ENCODE measurements at places on chromosomes 3 and 15.

DNA sequence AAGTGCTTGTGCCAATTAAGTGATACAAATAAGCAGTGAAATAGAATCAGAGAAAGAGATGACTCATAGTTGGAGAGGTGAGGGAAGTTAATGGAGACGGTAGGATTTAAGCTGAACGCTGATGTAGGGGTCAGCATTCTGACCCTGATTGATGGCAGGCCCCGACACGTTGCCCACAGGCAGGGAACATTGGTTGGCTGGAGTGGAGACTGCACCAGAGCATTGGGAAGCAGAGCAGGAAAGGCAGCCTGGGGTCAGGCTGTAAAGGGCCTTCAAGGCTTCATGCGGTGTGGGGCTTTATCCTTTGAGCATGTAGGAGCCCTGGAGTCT, 68.6 kb downstream of the DCUN1D1 start:
- DNase-seq, result no peak

- no peak for DNase-seq
Observed at GRCh38 chr3:140170612-140171011, 235.6 kb downstream of the CLSTN2 start.

GRCh38 chr3:157051055-157051454, 108.9 kb downstream of the CCNL1 start:
- no peak for DNase-seq

DNA sequence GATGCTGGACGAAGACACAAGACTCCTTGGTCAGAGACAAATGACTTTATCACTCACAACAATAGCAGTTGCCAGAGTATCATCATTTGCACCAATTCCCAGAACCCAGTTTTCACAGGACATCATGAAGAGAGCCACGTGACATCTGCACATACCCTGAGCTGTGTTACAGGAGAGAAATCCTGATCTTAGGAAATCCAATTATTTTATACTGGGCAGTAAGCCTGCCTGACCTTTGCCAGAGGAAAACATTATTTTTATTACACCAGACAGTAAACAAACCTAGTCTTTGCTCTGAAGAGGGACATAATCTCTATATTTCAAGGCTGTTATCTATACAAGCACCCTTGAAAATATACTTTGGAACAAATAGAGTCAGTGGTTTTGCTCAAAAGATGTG, 77.4 kb downstream of the ZBBX start:
- DNase-seq, result no peak

GRCh38 chr3:108552267-108553159, 36.7 kb downstream of the CIP2A start:
- DNase-seq, result peak; percentile 63

GRCh38 chr3:122974764-122975162, 52.8 kb downstream of the SEMA5B start:
- no peak for DNase-seq

- peak; percentile 59 for DNase-seq
Observed at GRCh38 chr15:67501177-67501835, 19.6 kb upstream of the C15orf61 start.

GRCh38 chr3:195551381-195551978, 8.4 kb upstream of the PPP1R2 start:
- no peak for DNase-seq

DNA sequence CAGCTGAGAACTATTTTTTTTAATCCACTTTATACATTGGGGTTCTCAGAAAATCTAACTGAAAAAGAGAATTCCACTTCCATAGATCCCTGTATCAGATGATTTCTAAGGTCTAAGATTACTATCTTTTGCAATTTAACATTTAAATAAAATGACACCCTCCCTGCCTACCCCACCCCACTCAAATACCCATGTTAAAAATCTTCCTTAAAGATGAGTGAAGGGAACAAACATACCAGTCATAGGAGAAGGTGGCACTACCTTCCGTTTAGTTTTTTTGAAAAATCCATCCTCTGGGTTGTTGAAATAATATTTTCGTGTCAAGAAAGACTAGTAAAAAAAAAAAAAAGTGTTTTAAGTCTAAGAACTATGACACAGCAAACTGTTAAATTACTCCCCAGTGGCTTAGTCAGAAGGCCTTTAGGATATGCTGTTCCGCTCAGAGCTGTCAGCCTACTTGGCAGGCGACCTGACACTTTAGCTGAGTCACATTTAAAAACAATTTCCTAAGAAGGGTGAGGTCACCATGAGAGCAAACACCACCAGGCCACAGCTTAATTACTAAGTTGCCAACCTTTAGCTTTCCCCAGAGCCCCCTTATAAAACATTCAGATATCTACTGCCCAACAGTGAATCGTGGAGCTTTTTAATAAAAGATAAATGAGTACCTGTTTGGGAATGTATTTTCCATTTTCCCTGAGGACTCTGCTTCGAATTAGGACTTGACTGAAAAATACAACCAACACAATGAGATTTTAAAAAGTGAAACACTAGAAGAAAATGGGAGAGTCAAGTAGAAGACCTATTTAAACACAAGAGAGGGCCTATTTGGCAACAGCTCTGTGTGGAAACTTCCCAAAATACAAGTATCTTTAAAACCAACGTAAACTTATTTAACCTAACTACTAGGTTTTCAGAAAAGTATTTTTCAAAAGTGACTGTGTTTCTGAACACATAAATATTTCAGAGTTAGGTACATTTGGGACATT, 9.6 kb downstream of the EMC3 start:
- DNase-seq, result no peak

DNA sequence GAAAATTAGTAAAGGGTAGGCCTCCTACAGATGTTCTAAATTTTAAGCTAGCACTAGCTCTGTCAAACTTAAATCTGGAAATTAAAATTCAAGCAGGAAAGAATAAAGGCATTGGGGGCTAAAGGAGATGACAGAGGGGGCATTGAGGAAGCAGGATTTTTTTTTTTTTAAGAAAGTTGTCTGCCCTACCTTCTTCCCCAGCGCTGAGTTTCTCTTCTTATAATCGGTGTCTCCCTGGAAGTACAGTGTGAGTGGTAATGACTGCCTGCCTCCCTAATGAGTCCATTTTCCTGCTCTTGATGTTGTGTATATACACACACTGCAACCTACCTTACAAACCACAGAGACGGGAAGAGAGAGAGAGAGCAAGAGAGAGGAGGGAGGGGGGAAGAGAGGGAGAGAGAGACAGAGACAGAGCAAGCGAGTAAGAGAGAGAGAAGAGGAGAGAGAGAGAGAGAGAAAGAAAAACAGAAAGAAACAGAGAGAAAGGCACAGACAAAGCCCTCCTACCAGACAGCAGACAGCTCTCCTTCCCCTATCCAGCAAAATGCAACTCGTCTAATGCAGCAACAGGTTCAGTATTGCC, 47.0 kb downstream of the ZBTB20 start:
- DNase-seq, result peak; percentile 83

DNA sequence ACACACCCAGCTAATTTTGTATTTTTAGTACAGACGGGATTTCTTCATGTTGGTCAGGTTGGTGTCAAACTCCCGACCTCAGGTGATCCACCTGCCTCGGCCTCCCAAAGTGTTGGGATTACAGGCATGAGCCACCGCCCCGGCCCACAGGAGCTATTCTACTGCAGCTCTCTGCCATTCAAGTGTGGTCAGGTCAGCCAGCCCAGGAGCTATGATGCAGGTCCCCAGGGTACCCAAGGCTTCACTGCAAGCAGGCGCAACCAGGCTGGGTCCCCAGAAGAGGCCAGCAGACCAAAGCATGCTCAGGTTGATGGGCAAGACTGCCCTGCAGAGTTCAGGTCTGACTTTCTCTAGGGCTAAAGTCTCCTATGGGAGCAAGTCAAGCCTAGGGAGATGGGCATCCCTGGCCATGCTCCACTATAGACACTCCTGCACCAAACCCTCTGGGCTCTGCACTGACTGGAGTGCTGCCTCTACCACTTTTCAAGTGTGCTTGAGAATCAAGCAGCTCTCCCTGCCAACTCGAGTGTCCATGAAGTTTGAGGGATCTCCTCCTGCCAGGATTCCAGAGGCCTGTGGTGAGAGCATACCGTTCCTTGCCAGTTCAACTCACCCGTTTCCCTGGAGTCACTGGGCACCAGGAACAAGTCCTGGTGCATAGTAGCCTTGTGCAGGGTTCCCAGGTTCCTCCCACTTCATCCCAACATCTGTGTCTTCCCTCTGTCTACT, 30.9 kb downstream of the MYO9A start:
- no peak for DNase-seq

DNA sequence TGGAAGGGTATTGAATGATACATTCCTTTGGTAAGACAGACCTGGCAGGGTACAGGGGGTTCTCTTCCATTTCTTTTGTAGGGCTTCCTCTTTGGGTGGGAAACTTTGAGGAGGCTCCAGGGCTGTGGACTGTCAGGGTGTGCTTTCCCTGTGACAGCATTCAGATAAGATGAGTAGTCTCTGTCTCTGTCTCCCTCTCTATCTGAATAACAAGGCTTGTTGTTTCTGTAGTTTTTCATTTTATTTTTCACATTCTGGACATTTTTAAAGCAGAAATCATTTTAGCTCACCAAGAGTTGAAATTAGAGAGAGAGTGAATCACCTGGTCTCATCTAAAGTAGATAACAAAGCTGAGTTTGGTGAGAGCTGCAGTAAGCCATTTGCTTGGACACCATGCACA, 100.8 kb upstream of the TPM1 start:
- no peak for DNase-seq

DNA sequence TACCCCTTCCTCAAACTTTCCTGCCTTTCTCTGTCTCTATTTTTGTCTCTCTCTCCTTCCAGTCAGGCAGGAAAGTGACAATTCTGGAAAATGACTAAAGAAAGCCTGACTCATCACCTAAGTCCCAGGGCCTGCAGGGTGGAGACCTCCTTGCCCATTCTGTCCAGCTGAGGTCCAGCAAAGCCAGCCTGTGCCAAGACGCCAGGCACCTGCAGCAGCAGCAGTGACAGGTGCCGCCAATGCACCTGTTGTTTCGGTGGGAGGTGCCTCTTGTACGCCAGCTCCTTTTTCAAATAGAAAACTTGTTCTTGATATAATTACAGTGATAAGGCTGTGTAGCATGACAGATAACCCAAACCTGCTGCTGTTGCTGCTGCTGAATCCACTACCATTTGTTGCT, 501.3 kb downstream of the NTRK3 start:
- DNase-seq, result peak; percentile 79

- no peak for DNase-seq
Observed at GRCh38 chr3:159910991-159911663, 77.5 kb upstream of the IL12A start.

GRCh38 chr3:71978150-71978721, 193.3 kb upstream of the PROK2 start:
- no peak for DNase-seq

DNA sequence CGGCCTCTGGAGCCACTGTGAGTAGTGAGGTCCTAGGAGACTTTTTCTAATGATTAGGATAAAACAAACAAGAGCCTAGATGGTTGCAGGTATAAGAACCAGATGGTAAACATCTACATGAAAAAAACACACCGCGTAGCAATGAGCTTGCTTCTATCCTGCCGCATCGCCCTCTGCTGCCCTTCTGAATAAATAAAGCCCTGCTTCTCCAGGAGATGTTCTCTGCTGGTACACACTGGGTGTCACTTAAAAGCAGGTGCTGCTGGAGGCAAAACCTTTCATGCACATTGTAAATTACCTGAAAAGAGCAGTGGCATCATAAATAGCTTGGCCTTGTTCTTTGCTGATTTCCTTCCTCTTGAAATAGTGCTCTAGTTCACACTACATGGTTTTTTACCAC, 164.4 kb upstream of the TOPAZ1 start:
- peak; percentile 14 for DNase-seq

DNA sequence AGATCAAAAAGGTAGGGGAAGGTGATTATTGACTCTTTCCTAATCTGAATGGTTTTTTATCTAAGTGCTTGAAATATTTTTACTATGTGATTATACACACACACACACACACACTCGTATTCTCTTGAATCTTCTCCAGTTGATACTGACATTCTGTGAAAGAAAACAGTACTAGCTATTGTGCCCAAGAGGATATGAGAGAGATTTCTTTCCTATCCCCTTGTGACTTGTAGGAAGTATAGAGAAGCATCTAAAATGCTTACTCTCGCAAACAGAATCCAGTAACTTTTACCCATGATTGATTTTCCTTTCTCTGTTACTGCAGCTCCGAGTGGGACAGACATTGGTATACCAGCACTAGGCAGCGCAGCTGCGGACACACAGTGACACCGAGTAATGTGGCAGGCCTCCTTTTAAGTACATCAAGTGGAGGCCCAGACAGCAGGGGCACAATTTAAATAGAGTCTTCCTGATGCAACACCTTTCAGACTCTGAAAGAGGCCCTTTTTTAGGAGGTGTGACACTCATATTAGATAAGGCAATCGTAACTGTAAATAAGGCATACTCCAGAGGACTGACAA, 421.0 kb upstream of the CNTN4 start:
- no peak for DNase-seq

- no peak for DNase-seq
Observed at GRCh38 chr15:34886134-34886533, 83.4 kb downstream of the AQR start.

DNA sequence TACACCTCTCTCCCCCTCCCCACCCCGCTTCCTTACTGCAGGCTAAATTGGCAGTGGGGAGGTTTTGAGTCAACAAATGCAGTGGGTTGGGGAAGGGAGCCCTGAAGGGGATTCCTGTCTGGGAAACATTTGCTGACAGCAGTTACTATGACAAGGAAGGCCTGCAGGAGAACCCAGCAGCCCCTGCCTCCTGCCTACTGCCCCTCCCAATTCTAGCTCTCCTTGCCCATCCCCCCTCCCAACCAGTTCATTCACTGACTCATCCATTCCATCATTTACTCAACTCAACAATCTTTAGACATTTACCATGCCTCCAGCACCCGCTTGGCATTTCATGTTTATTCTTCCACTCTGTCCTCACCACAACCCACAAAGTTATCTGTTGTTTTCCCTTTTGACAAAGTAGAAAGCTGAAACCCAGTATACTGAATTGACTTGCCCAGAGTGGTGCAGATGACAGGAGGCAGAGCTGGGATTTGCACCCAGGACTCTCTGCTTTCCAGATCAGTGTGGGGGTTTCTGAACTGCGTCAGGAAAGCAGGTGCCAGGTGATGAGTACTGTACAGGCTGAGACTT, 75.0 kb downstream of the MAGEF1 start:
- no peak for DNase-seq

DNA sequence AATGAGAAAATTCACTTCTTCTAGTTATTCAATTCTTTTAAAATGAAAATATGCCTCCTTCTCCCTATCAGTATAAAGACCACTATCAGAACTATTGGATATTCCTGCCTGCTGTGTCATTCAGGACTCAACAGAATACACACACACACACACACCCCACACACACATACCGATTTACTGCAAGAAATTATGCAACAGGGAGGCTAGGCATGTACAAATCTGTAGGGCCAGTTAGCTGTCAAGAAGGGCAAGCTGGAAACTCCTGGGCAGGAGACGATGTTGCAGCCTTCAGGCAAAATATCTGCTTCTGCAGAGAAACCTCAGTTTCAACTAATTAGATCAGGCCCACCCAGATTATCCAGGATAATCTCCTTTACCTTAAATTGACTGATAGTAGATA, 13.9 kb upstream of the RYR3 start:
- no peak for DNase-seq

DNA sequence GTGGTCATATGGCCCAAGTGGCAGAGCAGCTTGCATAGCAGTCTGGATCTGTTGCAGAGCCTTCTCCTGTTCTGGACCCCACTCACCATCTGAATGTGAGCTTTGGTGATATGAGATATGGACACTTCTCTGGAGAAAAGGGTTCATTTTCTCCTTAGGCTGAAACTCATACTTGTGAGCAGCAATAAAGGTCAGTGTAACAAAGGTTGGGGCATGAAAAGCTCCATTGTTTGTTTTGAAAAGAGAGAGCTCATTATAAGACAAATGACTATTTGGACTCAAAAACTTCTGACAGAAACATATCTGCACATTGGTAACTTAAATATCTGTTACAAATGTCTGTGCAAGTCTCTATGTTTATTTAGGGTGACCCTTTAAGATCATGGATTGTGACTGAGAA, 517.3 kb downstream of the MFSD1 start:
- DNase-seq, result no peak

GRCh38 chr3:63654211-63654610, 1.7 kb downstream of the SNTN start:
- no peak for DNase-seq

Data from NCI-H1105 treated with DMSO at 0.1 percent for 48 hours (cell line).